ENCODE measurements at places on chromosomes 11 and 22.

DNA sequence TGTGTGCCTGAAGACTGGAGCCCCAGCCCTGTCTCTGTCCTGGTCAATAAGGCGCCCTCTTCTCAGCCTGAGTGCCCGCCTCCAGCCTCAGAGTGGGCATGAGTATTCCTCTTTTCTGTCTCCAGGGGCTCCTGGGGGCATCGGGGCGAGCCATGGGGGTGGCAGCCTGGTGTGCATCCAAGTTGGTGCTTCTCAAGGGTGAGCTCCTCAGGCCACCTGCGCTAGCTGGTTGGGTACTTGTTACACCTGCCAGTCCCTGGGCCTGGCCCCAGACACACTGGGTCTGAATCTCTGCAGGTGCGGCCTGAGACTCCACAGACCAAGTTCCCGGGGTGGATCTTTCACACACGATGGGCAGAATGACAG, 168.6 kb upstream of the B3GAT1 start:
- no peak overlapping the region for H3K4me3 ChIP-seq
- no peak overlapping the region for H3K27ac ChIP-seq
- H3K4me1 ChIP-seq, result no peaks in the 10 kb centered on the region
- no peak for DNase-seq

DNA sequence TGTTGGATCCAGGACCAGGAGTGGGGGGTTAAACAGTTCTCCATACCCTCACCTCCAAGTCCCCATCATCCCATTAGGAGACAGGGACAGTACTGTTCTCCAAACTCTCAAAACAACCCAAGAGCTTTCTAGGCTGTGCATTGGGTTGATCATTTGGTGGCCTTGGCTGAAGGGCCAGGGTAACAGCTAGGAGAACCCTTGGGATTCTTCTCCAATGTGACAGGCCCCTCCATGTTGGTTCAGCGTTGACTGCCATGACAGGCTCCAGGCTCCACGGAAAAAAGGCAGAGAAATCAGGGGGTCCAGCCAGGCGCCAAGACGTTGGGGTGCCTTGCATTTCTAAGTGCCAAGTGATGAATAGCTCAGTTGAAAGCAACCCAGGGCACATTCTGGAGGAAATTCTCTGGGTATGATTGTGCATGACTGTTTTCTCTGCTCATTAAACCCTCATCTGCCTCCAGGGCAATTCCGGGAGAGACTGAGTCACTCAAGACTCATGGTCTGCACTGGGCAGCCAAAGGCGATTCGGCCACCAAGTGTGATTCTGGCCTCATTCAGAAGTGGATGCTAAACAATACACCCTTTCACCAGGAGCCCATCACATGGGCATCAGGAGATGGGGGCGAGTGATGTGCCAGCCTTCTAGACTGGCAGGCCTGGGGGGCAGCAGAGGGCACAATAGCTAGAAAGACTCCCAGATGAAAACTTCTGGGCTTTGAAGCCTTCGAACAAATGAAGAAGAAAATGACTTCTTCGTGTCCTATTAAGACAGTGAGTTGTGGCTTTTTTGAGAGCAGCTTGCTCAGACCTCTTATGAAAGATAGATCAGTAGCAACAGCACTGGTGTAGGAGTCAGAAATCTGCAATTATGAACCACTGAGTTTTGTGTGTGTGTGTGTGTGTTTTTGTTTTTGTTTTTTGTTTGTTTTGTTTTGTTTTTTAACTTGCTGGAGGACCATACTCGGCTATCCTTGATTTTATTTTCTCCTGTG, 27.7 kb downstream of the CD44 start:
- no peaks in the 10 kb centered on the region for H3K27me3 ChIP-seq
- H3K4me3 ChIP-seq, result peak overlapping the region; percentile 48
- peaks cover 13% of the 10 kb centered on the region for H3K36me3 ChIP-seq

DNA sequence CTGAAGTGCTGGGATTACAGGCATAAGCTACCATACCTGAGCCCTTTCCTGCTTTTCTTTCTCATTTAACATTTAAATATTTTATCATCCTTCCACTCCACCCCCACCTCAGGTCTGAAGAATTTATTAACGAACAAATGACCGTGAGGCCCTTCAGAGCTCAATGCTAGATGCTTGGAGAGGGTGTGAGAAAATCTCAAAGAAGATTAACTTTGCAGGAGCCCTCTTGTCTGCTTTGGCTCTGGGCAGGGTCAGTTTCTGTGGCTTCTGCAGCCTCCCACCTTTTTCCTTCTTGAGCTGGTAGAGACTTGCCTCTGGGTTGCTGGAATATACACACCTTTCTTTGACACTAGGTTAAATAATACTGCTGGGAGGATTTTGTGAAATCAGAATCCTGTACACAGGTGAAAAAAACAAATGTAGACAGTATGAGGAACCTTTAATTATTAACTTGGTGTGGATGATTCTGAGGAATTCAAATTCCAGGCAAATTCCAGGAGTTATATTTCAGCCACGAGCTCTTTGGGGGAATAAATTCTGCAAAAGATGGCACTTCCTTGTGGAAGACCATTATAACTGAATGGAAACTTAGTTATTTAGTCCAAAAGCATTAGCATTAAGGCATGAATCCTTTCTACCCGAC, 3.4 kb upstream of the ZBTB44 start:
- peaks cover 7% of the 10 kb centered on the region for H3K4me1 ChIP-seq
- H3K36me3 ChIP-seq, result no peaks in the 10 kb centered on the region
- no peak overlapping the region for H3K4me3 ChIP-seq
- H3K27me3 ChIP-seq, result no peaks in the 10 kb centered on the region

DNA sequence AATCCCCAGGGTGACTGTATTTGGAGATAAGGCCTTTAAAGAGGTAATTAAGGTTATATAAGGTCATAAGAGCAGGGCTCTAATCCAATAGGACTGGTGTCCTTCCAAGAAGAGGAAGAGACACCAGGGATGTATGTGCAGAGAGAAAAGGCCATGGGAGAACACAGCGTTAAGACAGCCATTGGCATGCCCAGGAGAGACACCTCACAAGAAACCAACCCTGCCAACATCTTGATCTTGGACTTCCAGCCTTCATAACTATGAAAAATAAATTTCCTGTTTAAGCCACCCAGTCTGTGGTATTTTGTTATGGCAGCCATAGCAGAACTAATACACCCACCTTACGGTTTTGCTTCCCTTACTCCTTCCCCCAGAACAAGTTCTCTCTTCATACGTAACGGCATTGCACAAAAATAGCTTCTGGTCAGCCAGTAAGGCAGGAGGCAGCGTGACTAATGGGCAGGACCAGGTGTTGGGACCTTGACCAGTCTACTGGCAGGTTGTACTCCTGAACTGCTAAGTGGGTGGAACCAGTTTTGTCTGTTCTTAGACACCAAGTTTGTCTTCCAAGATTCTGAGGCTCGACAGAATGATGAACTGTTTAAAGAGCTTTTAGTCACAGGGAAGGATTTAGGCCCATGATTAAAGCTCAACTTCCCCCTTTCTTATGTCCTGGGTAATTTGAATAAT, 31.9 kb upstream of the UPB1 start:
- no peak overlapping the region for H3K27ac ChIP-seq
- H3K4me1 ChIP-seq, result peaks cover 14% of the 10 kb centered on the region
- no peak overlapping the region for H3K4me3 ChIP-seq
- no peak for DNase-seq
- H3K36me3 ChIP-seq, result no peaks in the 10 kb centered on the region

GRCh38 chr11:126111458-126112116, 48.9 kb upstream of the CDON start:
- H3K36me3 ChIP-seq, result no peaks in the 10 kb centered on the region
- H3K4me3 ChIP-seq, result no peak overlapping the region
- H3K27me3 ChIP-seq, result no peaks in the 10 kb centered on the region
- no peaks in the 10 kb centered on the region for H3K4me1 ChIP-seq
- H3K27ac ChIP-seq, result no peak overlapping the region
- DNase-seq, result no peak

All from keratinocyte (primary cell).